Astrocyte (in vitro differentiated cells and primary cell): ENCODE measurements at places on chromosomes 16 and 17. TPM values are rescaled to one million over a fixed set of nuclear protein-coding genes. Genes with fewer than 3 reads are reported as not detected.

- no peak within 1 kb of the TSS for H3K4me3 ChIP-seq
- H3K27me3 ChIP-seq = no peaks in the 10 kb centered on the region
- no peaks in the 10 kb centered on the region for H3K36me3 ChIP-seq
- no peak for DNase-seq
- no peak within 1 kb of the TSS for H3K27ac ChIP-seq
Observed at GRCh38 chr17:50767446-50767845, at the start of gene ANKRD40CL. Gene ANKRD40CL (minus strand): TSS chr17:50767518. CDS start chr17:50766913, 605 bp downstream.

Gene CACNG3
- total RNA-seq = not detected in 2 replicates

DNA sequence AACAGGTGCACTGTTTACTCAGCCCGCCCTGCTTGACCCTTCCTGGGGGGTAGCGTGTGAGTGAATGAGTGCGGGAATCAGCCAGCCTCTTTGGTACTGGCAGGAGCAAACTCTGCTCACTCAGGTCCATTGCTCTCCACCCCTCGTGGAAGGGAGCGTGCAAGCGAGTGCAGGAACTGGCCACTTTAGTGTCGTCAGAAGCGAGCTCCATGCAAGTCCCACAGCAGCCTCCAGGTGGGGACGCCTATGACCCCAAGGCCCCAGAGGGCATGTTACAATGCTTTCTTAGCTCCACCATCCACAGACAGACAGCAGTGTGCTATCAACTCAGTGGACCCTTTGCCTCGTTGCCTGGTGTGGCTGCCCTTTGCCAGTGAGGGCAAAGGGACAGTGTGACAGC lies 1025.1 kb upstream of the CDH8 start:
- DNase-seq = no peak
- no peak overlapping the region for H3K27ac ChIP-seq
- H3K36me3 ChIP-seq = no peaks in the 10 kb centered on the region
- no peaks in the 10 kb centered on the region for H3K27me3 ChIP-seq
- H3K4me3 ChIP-seq = no peak overlapping the region

Gene WNT3
- total RNA-seq = 2.4 TPM in 2 replicates

GRCh38 chr17:63996430-63997182 lies 1.5 kb upstream of the PRR29 start:
- no peaks in the 10 kb centered on the region for H3K4me1 ChIP-seq
- no peak for DNase-seq
- H3K4me3 ChIP-seq = no peak overlapping the region
- H3K36me3 ChIP-seq = no peaks in the 10 kb centered on the region
- H3K27ac ChIP-seq = no peak overlapping the region

DNA sequence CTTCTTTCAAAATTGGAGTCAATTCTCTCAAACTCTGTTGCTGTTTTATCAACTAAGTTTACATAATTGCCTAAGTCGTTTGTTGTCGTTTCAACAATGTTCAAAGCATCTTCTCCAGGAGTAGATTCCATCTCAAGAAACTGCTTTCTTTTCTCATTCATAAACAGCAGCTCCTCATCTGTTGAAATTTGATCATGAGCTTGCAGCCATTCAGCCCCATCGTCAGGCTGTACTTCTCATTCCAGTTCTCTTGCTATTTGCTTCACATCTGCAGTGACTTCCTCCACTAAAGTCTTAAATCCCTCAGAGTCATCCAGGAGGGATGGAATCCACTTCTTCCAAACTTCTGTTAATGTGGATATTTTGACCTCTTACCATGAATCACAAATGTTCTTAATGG lies 230.6 kb downstream of the IRF8 start:
- peaks cover 11% of the 10 kb centered on the region for H3K27me3 ChIP-seq
- H3K4me1 ChIP-seq = no peaks in the 10 kb centered on the region
- H3K4me3 ChIP-seq = no peak overlapping the region
- H3K36me3 ChIP-seq = no peaks in the 10 kb centered on the region
- no peak for DNase-seq

Gene KRTAP17-1
- total RNA-seq = not detected in 2 replicates

Gene CDK3
- total RNA-seq = 5.0 and 7.5 TPM in 2 replicates

DNA sequence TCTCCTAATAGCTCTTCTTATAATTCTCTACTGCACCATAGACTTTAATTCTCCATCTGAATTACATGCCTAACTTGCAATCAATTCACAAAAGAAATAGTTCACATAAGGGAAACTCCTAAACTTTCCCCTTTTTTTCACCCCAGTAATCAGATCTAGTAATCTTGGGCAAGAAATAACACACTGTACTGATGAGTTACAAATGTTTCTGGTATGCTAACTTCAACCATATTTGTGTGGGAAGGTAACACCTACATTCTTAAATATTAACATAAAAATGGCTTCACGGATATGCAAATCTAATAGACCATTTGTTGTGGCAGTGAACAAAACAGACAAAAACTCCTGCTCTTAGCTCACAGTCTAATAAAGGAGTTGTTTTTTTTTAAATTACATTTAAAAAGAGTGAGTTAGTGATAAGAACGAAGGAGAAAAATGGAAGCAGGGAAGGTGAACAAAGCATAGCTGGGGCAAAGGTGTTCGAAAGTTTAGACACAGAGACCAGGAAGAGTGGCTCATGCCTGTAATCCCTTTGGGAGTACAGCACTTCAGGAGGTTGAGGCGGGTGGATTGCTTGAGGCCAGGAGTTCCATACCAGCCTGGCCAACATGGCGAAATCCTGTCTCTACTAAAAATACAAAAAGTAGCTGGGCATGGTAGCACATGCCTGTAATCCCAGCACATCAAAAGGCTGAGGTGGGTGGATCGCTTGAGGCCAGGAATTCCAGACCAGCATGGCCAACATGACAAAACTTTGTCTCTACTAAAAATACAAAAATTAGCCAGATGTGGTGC lies 34.8 kb downstream of the CMTM3 start:
- no peak overlapping the region for H3K27ac ChIP-seq
- H3K36me3 ChIP-seq = no peaks in the 10 kb centered on the region
- H3K27me3 ChIP-seq = no peaks in the 10 kb centered on the region
- peaks cover 5% of the 10 kb centered on the region for H3K4me1 ChIP-seq
- no peak overlapping the region for H3K4me3 ChIP-seq

Gene EME2
- total RNA-seq = 21.4 and 23.3 TPM in 2 replicates

GRCh38 chr16:58024486-58025350 lies 836 bp upstream of the MMP15 start:
- H3K4me1 ChIP-seq = peaks cover 30% of the 10 kb centered on the region
- H3K36me3 ChIP-seq = no peaks in the 10 kb centered on the region

Gene CA4
- not detected in 2 replicates for total RNA-seq

DNA sequence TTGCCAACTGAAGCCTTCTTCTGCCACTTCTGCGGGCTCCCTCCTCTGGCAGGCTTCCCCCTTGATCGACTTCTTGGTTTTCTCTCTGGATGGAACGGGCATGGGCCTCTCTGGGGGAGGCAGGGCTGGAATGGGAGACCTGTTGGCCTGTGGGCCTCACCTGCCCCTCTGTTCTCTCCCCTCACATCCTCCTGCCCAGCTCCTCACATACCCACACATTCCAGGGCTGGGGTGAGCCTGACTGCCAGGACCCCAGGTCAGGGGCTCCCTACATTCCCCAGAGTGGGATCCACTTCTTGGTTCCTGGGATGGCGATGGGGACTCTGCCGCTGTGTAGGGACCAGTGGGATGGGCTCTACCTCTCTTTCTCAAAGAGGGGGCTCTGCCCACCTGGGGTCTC lies 6.5 kb upstream of the LASP1NB start:
- H3K27me3 ChIP-seq = no peaks in the 10 kb centered on the region
- H3K4me1 ChIP-seq = peaks cover 6% of the 10 kb centered on the region
- H3K27ac ChIP-seq = no peak overlapping the region
- H3K36me3 ChIP-seq = peaks cover 29% of the 10 kb centered on the region
- no peak overlapping the region for H3K4me3 ChIP-seq
- no peak for DNase-seq

DNA sequence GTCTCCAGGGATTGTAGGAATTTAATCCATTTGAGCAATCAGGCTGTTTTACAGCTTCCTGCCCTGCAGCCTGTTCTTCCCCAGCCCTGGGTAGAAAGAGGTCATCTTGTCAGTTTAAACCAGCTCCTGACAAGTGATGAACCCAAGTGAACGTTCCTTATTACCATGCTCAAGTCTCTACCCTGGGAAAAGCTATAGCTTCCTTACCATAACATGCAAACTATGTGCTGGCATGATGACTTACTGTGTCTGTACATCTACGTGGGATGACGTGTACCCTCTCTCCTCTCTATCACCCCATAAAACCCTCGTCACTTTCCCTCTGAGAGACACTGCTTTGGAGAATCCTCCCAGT lies 452.2 kb downstream of the XYLT1 start:
- no peaks in the 10 kb centered on the region for H3K36me3 ChIP-seq
- no peaks in the 10 kb centered on the region for H3K4me1 ChIP-seq
- no peaks in the 10 kb centered on the region for H3K27me3 ChIP-seq
- no peak overlapping the region for H3K4me3 ChIP-seq
- no peak overlapping the region for H3K27ac ChIP-seq

DNA sequence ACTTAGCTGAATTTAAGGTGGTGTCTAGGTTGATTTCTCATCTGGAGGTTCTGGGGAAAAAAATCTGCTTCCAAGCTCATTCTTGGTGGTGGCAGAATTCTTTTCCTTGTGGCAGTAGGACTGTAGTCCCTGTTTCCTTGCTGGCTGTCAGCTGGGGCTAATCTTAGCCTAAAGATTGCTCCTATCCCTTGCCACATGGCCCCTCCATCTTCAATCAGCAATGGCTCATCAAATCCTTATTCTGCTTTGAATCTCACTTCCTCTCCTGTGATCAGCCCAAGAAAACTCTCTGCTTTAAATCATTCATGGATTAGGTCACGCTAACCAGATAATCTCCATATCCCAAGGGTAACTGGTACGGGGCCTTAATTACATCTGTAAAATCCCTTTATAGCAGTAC lies 6.6 kb downstream of the FAM20A start:
- no peak overlapping the region for H3K27ac ChIP-seq
- H3K4me1 ChIP-seq = no peaks in the 10 kb centered on the region
- no peaks in the 10 kb centered on the region for H3K36me3 ChIP-seq

DNA sequence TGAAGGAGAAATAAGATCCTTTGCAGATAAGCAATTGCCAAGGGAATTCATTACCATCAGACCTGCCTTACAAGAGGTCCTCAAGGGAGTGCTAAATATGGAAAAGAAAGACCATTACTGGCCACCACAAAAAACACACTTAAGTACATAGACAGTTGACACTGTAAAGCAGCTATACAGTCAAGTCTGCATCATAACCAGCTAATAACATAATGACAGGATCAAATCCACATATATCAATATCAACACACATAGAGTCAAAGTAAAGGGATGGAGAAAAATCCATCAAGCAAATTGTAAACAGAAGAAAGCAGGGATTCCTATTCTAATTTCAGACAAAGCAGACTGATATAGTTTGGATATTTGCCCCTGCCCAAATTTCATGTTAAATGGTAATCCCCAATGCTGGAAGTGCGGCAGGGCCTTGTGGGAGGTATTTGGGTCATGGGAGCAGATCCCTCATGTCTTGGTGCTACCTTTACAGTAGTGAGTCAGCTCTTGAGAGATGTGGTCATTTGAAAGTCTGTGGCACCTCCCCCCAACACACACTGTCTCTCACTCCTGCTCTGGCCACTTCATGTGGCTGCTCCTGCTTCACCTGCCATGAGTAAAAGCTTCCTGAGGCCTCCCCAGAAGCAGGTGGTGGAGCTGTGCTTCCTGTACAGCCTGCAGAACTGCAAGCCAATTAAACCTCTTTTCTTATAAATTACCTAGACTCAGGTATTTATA lies 32.8 kb downstream of the TANC2 start:
- no peaks in the 10 kb centered on the region for H3K36me3 ChIP-seq
- H3K4me3 ChIP-seq = no peak overlapping the region
- H3K27ac ChIP-seq = no peak overlapping the region
- DNase-seq = peak; percentile 41
- no peaks in the 10 kb centered on the region for H3K27me3 ChIP-seq

DNA sequence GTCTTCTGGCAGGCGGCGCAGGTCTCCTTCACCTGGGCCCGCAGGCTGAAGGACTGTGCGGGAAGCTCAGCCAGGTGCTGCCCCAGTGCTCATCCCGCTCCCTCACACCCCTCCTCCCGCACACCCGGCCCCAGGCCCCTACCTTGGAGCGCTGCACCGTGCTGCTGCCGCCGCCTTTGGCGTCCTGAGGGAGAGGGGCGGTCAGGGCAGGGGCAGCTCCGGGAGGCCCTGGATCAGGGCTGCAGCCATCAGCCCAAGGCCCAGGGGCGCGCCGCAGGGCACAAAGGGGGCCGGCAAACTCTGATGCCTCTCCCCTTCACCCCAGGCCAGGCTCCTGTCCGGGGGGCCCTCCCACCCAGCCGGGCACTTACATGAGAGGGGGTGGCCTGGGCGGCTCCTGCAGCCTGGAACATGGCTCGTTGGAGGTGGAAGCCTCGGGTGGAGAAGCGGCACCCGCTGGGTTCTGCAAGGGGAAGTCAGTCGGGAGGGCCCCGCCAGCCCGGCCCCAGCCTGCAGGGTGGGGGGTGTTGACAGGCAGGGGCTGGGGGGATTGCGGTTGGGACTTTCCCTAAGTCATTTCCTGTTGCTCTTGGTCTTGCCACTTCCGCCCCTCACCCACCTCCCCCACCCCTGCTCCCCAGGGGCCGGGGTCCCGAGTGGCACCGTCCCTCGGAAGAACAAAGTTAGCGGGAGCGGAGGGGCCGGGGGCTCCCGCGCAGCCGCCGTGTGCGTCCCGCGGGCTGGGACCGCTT lies 863 bp downstream of the LIMD2 start:
- H3K27ac ChIP-seq = peak overlapping the region; percentile 2
- H3K4me3 ChIP-seq = peak overlapping the region; percentile 61
- peak; percentile 18 for DNase-seq

- no peak overlapping the region for H3K4me3 ChIP-seq
- H3K27me3 ChIP-seq = no peaks in the 10 kb centered on the region
Observed at GRCh38 chr16:4328782-4329775, 13.2 kb downstream of the GLIS2 start.

DNA sequence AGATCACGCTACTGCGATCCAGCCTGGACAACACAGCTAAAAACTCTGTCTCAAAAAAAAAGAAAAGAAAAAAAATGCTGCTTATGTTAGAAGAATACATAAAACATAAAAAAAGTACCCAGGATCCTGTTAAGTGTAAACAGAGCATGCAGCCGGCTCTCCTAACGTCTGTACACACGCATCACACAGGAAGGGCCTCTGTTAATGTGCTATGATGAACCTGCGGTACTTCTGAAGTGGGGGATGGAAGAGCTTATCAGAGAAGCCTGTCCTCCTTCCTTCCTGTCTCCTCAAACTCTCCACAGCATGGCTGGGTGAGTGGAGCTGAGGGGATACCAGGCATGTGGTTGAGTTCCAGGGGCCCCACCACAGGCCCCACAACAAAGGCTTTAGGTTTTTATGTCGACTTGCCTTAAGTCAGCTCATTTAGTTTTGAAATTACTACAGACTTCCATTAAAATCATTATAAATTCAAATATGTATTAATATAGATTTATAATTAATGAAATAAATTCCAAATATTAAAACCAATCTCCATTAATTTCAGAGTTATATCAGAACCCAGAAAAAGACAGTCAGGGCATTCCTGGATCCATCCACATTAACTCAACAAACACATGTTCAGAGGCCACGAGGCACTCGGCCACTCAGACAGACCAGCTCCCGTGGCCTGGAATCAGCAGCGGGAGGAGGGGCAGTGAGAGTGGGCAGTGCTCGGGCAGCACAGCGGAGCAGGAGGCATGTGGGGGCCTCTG lies 11.7 kb downstream of the CCDC57 start:
- peaks cover 6% of the 10 kb centered on the region for H3K36me3 ChIP-seq
- H3K27me3 ChIP-seq = no peaks in the 10 kb centered on the region
- DNase-seq = no peak
- H3K4me1 ChIP-seq = peaks cover 12% of the 10 kb centered on the region

GRCh38 chr16:87653234-87653633 lies 50.9 kb downstream of the JPH3 start:
- DNase-seq = no peak
- no peak overlapping the region for H3K4me3 ChIP-seq
- no peak overlapping the region for H3K27ac ChIP-seq
- H3K4me1 ChIP-seq = no peaks in the 10 kb centered on the region
- peaks cover 27% of the 10 kb centered on the region for H3K27me3 ChIP-seq
- H3K36me3 ChIP-seq = no peaks in the 10 kb centered on the region

Gene PAFAH1B1
- 195 and 204 TPM in 2 replicates for total RNA-seq
